ENCODE measurements at places on chromosomes 13 and 19. TPM values are rescaled to one million over a fixed set of nuclear protein-coding genes. Genes with fewer than 3 reads are reported as not detected.

ZNF649 gene
- total RNA-seq: 9.1 TPM

- DNase-seq: no peak
Observed at GRCh38 chr13:44311011-44311780, 62.4 kb upstream of the SERP2 start.

DNA sequence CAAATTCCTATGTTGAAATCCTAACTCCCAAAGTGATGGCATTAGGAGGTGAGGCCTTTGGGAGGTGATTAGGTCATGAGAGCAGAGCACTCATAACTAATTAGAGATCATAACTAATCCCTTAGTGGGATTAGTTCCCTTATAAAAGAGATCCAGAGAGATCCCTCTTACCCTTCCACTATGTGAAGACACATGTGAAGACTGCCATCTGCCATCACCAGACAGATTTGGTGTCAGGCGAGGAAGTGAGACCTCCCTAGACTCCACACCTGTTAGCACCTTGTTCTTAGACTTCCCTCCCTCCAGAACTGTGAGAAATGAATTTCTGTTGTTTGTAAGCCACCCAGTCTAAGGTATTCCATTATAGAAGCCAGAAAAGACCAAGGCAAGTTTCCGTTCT is 112.2 kb downstream of the NDFIP2 start:
- no peak for DNase-seq

DNA sequence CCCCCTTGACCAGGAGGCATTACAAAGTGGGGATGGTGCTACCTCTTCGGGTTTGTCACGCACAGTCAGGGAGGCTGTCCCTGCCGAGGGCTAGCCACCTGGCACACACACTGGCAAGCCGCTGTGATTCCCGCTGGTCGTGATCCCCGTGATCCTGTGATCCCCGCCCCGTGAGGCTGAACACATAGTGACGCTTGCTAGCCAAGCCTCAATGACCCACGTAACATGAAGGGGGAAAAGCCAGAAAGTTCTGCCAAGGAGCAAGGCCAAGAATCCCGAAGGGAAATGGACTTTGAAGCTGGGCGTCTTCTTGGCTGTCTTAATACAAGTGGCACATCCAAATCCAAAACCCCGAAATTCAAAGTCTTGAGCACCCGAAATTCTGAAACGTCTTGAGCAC is 13.7 kb downstream of the LDLR start:
- DNase-seq: no peak

- no peak for DNase-seq
Observed at GRCh38 chr13:72379581-72379980, 347.8 kb downstream of the MZT1 start.

DNA sequence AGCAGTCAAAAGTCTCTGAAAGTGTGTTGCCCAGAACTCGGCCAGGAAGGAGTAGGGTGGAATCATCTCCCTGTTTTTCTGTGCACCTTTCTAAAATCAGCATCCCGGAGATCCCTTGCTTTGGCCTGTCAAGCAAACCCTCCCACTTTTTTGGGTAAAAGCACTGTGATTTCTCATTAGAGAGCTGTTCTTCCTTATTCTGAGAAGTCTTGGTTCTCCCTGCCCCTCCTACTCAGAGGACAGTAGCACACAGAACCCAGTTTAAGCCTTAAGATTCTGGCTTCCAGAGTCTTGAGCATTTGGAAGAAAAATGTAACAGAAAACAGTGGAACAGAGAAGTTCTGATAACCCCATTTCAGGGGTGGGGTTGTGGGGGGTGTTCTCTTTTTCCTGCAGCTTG is 52.6 kb upstream of the KATNAL1 start:
- no peak for DNase-seq

STK11 gene
- 43.4 TPM for total RNA-seq

GRCh38 chr19:5294403-5295160 is 46.0 kb downstream of the PTPRS start:
- no peak for DNase-seq

GRCh38 chr19:33267706-33268105 is 34.6 kb downstream of the CEBPA start:
- DNase-seq: no peak

DNA sequence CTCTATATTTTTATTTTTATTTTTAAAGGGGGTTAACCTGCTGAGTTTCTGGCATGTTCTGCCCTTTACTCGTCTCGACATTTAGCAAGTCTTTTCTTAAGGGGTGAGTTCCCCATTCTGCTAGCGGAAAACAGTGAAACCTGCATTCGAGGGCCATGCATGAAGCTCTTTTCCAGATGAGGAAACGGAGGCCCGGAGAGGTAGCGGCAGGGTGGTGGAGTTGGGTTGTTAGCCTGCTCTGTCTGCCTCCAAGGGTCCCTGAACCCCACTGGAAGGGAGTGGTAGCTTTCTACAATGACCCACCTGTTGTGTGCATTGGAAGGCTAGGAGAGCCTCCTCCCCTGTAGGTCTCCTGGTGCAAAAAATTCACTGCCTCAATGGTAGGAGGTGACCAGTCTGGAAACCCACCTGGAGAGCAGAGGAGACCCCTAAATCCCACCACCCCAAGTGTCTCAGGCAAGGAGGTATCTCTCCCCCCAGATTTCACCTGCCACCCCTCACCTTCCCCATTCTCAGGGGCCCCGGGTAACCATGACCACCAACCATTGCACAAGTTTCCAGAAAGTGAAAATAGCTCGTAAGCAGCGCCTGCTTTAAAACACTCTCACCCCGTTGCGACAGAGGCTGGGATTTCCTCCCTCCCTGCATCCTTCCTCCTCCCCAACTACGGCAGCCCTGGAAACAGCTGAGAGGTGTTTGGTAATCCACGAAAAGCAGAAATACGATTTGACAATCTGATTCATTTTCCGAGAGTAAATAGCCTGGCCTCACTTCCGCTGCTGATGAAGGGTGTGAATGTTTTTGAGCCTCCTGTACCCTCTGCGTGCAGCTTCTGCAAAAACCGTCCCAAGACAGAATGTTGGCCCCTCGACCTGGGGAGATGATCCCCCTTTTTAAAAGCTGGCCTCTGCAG is 3.5 kb downstream of the KLF2 start:
- peak; percentile 78 for DNase-seq
